Dermis microvascular lymphatic vessel endothelial cell (primary cell): ENCODE measurements at places on chromosomes 1 and 21.

DNA sequence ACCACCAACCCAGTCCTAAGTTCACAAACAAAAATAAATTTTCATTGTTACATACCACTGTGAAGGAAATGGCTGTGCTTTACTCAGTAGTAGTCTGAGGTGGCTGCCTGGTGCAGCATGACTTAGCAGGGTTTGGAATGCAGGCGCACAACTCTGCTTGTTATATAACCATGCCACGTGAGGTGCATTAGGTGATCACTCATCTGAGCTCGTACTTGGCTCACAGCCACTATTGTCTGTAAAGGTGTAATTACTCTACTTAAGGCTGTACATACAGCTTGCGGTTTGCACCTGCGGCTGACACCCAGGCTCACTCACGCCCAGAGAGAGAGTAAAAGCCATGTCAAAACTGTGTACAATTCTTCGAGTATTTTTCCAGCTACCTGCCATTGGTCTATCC is 599.4 kb downstream of the LTN1 start:
- no peak for DNase-seq

DNA sequence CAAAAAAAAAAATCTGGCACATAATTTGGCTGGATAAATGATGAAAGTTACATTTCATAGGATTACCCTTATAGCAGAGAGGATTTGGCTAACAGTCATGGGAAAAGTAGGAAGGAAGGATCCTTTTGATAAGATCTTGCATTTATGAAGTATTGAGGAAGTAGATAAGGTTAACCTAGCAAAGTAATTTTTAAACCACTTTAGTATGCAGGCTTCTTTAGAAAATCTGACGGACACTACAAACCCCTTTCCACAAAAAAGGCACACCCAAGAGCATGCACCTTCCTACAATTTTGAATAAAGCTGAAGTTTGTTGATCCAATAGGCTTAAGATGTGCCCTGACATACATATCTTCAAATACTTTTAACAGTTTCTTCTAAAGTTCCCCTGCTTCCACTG is 275.2 kb downstream of the GRIK1 start:
- no peak for DNase-seq

- no peak for DNase-seq
Observed at GRCh38 chr1:91400133-91400725, 4.4 kb downstream of the HFM1 start.

- no peak for DNase-seq
Observed at GRCh38 chr1:158491316-158491715, 19.3 kb downstream of the OR10R2 start.

DNA sequence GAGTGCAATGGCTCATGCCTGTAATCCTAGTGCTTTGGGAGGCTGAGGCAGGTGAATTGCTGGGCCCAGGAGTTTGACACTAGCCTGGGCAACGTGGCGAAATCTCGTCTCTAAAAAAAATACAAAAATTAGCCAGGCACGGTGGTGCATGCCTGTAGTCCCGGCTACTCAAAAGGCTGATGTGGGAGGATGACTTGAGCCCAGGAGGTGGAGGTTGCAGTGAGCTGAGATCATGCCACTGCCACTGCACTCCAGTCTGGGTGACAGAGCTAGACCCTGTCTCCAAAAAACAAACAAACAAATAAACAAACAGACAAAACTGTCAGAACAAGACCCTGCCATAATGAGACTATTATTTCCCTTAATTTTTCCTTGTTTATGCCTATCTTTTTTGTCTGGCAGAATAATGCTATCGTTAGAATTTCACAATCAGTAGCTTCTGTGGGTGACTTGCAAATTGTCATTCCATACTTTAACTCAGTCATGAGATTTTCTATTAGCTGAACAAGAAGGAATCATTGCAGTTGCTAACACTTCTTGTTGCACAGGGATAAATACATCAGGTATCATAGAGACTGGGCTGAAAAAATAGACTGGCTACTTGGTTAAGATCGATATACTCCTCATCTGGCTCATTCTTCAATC is 7.5 kb upstream of the THEM4 start:
- no peak for DNase-seq

DNA sequence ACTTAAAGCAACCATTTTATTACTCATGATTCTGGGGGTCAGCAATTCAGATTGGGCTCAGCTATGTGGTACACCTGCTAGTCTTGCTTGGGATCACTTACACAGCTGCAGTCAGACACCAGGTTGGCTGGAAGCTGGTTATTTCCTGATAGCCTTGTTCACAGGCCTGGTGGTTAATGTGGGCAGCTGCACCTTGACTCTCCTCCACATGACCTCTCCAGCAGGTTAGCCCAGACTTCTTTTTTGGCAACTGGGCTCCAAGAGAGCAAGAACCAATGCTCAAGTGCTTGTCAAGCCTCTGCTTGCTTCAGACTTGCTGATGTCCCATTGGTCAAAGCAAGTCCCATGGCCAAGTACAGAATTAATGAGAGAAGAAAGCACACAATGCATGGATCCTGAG is 11.8 kb upstream of the POGK start:
- no peak for DNase-seq

- no peak for DNase-seq
Observed at GRCh38 chr1:88922214-88922613, 30.8 kb upstream of the GTF2B start.

DNA sequence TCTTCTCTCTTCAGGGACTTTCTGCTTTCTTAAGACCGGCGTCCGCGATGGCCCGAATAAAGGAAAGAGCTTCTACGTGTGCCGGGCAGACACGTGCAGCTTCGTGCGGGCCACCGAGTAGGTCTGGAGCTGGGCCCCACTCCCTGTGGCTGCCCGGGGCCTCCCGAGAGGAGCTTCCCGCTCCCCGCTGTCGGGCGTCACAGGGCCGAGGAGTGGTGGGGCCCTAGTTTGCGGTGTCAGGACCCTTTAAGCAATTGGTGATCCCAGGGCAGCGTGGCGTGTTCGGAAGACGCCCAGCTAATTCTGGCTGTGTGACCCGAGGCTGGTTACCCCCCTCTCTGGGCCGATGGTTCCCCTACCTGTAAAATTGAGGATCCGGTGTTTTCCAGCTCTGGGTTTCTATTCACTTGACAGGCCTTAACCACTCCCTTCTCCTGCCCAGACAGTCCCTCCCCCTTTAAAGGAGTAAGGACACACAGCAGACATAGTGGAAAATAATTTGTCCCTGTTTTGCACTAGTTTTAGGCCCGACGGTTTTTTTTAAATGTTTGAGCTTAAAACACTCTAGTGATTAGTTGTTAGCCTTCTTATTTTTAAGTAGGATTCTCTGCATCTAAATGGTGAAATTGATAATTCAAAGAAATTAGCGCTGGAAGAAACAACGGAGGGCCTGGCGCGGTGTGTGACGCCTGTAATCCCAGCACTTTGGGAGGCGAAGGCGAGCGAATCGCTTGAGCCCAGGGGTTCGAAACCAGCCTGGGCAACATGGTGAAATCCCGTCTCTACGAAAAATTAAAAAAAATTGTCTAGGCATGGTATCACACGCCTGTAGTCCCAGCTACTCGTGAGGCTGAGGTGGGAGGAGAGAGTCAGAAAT is 553 bp downstream of the TTF2 start:
- DNase-seq = no peak

GRCh38 chr1:46552357-46553237 is 1.1 kb upstream of the KNCN start:
- DNase-seq = no peak

GRCh38 chr1:200405264-200405663 is 4.6 kb downstream of the ZNF281 start:
- DNase-seq = no peak

- no peak for DNase-seq
Observed at GRCh38 chr1:19449454-19450228, 35.7 kb downstream of the CAPZB start.

GRCh38 chr1:44242746-44243145 is 29.5 kb downstream of the DMAP1 start:
- no peak for DNase-seq

DNA sequence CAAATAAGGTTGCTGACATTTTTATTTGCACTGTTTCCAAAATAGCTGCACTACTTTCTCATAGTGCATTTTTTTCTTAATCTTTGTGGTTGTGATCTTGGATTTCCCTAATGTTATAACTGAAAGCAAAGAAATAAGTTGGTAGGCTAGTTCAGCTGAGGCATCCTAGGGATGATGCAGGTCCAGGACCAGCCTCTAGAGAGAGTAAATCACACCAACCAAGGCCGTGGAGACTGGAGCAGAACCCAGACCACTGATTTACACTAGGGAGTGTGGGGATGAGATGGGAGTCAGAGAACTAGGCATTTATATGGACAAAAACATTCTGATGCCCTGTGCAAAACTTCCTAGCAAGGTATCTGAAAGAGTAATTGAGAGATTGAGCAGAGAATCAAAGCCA is 104.5 kb downstream of the URB2 start:
- DNase-seq = no peak

GRCh38 chr1:150154143-150154542 is 4.4 kb downstream of the PLEKHO1 start:
- no peak for DNase-seq

DNA sequence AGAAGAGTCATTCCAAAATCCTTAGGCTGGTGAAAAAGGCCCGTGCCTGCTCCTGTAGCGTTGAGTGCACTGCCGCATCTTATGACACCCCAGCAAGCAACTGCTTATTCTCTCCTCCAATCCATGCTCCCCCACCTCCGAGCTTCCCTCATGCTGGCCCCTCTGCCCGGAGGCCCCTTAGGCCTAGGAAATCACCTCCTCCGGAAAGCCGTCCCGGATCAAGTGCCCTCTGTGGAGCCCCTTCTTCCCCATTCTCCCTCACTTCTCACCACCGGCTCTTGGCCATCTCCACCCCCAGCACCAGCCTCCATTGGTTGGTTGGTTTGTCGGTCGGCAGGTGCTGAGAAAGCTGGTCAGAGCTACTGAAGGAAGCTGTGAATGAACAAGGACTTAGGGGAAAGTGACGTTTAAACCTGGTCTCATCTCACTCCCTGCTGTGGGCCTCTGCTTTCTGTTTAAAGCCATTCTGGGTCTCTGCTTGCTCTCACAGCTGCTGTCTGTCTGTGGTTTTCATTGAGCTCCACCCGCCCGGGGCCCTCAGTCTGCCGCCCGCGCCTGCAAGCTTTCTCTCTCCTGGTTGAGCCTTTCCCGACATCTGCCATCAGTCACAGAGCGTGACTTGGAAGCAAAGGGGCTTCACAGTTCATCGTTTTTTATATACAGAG is 122.2 kb downstream of the KCNN3 start:
- DNase-seq = no peak

GRCh38 chr1:244833734-244834542 is 1.5 kb upstream of the COX20 start:
- peak; percentile 90 for DNase-seq

- peak; percentile 75 for DNase-seq
Observed at GRCh38 chr1:156295391-156295947, at the start of gene GLMP. GLMP (minus strand) TSS chr1:156295679; CDS start chr1:156295645, 34 bp downstream.

DNA sequence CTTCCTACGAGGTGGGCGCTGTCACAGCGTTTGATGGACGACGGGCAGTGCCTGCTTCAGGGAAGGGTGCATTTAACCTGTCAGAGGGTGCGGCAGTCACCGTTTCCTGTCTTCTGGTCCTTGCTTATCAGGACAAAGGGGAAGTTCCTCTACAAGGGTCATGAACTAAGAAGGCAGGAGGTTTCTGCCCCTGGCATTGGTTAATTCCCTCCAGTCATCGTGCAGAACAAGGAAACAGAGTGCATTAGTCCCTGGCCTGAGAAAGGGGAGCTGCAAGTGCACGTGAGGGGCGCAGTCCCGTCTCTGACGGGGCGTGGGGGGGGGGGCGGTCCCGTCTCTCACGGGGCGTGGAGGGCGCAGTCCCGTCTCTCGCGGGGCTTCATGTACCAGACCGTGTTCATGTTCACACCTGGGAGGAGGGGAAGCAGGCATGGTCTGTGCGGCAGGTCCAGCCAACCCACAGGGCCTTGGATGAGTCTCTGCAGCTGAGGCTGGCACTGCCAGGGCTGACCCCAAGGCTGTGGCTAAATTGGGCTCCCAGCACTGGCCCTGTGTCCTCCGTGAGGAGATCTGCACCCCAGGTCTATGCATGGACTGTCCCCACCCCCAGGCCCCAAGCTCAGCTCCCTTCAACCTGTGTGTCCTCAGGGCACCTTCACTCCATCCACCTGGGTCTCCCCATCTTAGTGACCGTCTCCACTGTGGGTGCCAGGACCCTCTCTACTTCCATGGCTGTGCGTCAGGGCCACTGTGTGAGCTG is 89.2 kb upstream of the COL6A1 start:
- DNase-seq = no peak

DNA sequence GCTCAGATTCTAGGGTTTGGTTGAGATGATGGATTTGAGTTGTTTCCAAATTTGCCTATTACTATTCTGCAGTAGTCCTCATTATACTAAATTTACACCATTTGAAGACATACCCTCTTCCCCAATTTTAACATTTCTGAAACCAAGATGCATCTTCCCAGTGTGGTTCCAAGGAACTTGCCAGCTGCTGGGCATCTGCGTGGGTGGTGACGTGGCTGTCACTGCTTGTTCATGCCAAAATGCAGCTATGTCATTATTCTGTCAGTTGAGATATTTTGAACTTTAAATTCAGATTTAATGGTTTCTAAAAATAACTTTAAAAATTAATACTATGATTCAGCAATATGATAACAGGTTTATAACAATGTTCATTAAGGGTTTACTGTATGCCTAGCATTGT is 1.2 kb downstream of the ZFP69 start:
- no peak for DNase-seq
